Placental pericyte (primary cell): ENCODE measurements at places on chromosomes 7 and 10. TPM values are rescaled to one million over a fixed set of nuclear protein-coding genes. Genes with fewer than 3 reads are reported as not detected.

CALHM1 gene
- total RNA-seq, result not detected in 2 replicates

SH2D4B gene
- total RNA-seq, result 0.22 and 0.29 TPM in 2 replicates

HDAC9 gene
- 10.3 and 15.2 TPM in 2 replicates for total RNA-seq

CPVL gene
- total RNA-seq, result 0.14 and 1.1 TPM in 2 replicates

PDE1C gene
- 0.22 and 2.0 TPM in 2 replicates for total RNA-seq
